ENCODE measurements at places on chromosomes 4 and X.
A peak's percentile ranks its signal among the peaks of the same experiment; 100 is the strongest.

GRCh38 chr4:163484906-163485305 is 9.6 kb upstream of the TMA16 start:
- peak; percentile 43 for DNase-seq

DNA sequence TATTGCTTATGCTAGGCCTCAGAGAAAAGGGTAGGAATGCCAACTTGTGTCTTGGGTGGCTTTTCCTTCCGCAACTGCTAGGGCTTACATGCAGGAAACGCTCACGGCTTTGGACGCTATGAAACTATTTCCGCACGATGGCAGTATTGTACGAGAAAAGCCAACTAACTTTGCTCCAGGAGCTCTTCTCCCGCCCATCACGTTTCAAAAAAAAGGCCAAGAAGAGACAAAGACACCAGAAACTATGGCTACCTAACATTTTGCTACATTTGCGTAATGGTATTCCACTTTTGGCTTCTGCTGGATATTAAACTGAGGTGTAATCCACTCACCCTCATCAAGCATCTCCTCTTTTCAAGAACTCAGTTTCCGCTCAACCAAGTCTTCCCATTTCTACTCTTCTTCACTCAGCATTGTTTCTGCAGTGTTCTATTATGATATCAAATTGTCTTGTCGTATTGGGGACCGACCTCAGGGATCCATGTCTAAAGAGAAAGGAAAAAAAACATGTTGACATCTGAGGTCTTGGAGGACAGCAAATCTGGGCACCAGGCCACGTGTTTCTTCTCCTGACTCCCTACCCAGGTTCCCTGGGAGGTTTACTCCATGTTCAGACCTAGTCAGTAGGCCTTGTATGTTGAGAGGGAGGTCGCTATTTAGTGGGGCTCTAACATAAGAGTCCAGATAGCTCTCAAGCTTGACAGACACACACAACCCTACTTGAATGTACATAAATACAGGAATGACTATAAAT is 239.4 kb upstream of the STK26 start:
- no peak for DNase-seq

DNA sequence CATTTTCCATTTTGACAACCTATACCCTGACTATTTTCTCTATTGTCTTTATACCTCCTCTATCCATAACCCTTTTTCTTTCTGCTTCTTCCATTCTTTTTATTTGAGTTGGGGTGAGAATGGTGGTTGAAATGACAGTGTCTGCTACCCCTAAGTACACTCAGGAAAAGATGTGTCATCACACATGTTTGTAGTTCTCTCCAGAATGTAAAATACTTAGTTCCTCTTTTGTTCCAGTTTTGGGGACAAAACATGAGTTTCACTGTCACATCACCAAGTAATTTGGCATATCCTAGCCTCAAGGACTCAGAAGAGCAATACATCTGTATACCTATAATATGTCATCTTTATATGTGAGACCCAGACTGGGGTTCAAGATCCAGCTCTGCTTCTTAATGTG is 90.3 kb downstream of the COMMD8 start:
- no peak for DNase-seq

GRCh38 chr4:144701683-144702233 is 55.8 kb downstream of the HHIP start:
- DNase-seq, result no peak

- no peak for DNase-seq
Measured at GRCh38 chr4:175351473-175351872, 433.3 kb downstream of the ADAM29 start.
